ENCODE measurements at places on chromosomes 7 and 10. TPM values are rescaled to one million over a fixed set of nuclear protein-coding genes. Genes with fewer than 3 reads are reported as not detected.
A peak's percentile ranks its signal among the peaks of the same experiment; 100 is the strongest.

The OR2A12 gene
- total RNA-seq, result not detected

The ECHDC3 gene
- 23.3 TPM for total RNA-seq

The STK32C gene
- total RNA-seq, result 10.9 TPM

The MBLAC1 gene
- total RNA-seq, result 8.8 TPM

The CFAP70 gene
- 3.3 TPM for total RNA-seq

The NUP42 gene
- 31.6 TPM for total RNA-seq

The ZNF746 gene
- total RNA-seq, result 28.7 TPM

DNA sequence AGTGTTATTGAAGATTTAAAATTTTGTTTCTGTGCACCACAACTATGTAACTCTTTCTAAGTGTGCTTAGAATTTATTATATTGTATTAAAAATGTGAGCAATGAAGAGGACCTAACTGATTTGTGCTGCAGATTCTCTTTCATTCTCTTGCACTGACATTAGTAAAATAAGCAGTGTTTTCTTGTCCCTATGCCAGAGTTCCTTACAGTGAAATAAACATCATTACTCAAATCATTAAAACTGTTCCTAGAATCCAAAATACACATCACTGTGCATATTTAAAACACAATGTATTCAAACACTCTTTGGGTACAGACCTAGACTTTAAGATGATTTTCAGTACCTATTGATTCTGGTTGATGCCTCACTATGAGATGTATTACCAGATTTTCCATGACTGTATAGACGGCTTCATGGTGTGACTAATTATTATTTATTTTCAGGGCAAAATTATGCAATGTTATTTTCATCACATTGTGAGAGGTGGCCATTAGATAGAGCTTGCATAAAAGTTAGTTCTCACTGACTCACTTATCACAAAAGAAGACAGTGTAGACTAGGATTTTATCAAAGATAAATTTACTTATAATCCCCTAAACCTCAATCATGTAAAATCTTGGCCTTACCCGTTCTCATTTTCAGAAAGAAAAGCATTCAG is 93.4 kb downstream of the PTPRZ1 start:
- no peak for DNase-seq

- DNase-seq, result no peak
Observed at GRCh38 chr10:22022257-22023032, 18.9 kb upstream of the DNAJC1 start.

DNA sequence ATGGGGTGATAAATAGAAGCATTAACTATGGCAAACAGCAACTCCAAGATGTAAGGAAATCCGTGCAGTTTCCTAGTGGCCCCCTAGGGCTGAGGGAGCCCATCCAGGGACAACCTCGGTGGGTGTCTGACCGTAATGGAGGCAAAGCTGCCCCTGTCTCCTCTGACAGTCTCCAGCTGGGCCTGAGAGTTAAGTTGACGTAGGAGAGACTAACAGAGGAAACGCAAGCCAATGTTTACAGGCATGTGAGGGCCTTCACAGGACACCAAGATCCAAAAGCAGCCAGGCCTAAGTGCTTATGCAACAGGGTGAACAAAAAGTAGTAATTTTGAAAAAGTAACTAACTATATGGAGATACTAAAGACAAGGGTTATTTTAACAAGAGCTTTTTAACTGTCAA is 330.0 kb upstream of the C7orf33 start:
- no peak for DNase-seq

DNA sequence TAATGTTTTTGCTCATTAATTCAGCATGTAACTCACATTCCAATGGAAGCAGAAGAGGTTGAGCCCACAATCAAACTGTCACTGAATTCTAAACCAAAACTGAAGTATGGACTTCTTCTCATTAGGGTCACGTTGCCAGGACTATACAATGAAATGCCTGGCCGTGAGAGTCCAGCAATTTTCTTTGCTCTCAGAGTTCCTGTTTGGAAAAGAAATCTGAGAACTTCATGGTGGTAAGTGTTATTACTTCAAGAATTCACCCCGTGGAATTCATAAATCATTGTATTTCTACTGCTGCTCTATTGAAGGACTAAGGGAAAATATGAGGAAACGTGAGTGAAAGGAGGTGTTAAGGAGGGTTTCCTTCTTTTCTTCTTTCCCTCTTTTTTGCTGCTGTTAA is 441.8 kb upstream of the AKR1E2 start:
- DNase-seq, result no peak

GRCh38 chr7:82428186-82428961 is 15.2 kb downstream of the CACNA2D1 start:
- DNase-seq, result no peak

- no peak for DNase-seq
Observed at GRCh38 chr7:7529328-7529727, 6.3 kb downstream of the COL28A1 start.

GRCh38 chr7:132145466-132145865 is 430.8 kb downstream of the PLXNA4 start:
- no peak for DNase-seq

DNA sequence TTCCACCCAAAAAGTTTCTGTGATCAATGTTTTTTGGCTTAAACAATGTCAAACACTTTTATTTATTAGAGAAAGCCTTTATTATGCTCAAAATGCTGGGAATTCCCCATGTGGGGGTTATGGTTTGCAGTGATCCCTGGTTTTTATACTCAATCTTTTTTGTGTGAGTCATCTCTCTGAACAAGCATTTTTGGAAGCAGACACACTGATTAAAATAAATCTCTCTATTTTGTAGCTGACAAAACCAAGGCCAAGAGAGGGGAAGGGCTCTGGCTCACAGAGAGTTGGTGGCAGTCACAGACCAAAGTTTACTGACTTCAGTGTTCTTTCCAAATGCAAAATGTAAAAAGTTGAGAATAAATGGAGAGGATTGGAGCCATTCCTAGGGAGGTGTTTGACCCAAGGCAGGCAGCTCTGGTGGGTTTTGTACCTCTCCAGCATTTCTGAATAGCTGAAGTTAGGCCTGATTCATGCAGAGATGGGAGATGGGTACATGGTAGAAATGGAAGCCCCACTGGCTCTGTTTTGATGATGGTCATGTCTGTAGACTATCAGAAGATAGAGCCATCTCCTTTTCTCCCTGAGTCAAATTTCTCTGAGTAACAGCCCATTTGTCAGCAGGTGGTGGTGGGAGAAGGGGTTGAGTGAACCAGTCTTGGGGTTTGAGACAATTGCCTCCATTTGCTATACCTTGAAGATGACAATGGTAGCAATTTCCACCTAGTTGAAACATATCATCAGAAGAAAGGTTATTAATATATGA is 45.4 kb upstream of the NAMPT start:
- DNase-seq, result peak; percentile 74

- DNase-seq, result no peak
Observed at GRCh38 chr7:22487978-22488642, 11.9 kb downstream of the STEAP1B start.

GRCh38 chr10:60424971-60425370 is 35.3 kb upstream of the ANK3 start:
- DNase-seq, result no peak

GRCh38 chr7:19957664-19958063 is 184.2 kb upstream of the TMEM196 start:
- no peak for DNase-seq

DNA sequence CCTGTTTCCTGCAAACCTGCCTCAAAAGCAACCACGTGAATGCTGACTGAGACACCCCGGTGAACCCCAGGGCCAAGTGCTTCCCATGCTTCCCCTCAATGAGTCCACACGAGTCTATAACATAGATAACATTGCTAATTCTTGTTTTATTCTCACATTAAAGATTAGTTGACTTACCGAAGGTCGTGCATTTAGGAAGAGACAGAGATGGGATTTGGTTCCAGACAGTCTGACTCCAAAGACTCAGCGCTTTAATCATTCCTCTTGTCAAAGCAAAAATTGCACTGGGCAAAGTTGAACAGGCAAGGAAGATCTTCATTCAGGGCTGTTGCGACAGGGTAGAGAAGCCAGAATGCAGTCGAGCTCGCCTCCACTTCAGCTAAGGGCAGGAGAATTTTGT is 435.6 kb upstream of the C7orf33 start:
- DNase-seq, result peak; percentile 64

DNA sequence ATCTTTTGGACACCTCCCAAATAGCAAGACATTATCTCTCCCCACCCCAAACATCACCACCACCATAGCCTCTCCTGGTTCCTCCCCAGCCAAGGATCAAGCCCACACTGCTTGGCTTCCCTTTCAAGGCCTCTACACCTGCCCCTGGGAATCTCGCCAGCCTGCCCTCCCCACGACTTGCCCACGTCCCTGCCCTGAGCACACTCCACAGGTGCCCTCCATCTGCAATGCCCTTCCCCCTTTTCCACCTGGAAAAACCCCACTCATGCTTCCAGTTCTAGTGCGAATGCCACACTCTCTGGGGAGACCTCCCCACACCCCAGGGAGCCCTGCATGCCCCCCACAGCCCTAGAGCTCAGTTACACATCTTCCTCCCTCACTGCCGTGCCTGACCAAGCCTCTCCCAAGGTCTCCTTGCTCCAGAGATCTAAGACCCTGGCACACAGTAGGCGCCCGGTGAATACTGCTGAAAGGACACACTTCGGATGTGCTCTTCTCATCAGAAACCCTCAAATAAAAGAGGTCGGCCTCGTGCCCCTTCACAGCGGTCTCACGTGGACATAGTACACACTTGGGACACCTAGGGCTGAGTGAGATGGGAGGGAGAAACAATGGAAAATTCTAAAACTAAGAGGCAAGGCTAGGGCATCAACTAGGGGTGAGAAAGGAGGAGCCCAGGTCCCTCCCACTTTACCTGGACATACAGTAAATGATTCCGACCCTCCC is 91.4 kb downstream of the DLG5 start:
- no peak for DNase-seq

GRCh38 chr7:44750424-44750823 is 1.8 kb downstream of the ZMIZ2 start:
- DNase-seq, result no peak

GRCh38 chr7:21367537-21367936 is 60.3 kb upstream of the SP4 start:
- no peak for DNase-seq

DNA sequence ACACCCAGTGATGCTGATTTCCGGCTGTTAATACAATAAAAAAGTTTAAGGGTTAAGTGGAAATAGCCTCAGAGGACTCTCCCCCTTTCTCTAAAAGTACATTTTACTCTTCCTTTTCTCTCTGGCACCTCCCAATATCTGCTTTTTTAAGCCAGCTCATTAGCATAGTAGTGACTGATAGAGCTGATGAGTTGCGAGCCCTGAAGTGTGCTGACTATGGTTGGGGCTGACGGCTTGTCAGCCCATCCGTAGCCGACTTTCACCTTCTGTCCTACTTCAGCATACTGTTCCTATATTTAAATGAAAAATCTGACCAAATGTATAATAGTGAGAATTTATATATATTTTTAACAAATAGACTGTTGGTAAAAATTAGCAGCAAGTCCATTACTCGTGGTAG is 80.0 kb downstream of the SHH start:
- DNase-seq, result no peak

DNA sequence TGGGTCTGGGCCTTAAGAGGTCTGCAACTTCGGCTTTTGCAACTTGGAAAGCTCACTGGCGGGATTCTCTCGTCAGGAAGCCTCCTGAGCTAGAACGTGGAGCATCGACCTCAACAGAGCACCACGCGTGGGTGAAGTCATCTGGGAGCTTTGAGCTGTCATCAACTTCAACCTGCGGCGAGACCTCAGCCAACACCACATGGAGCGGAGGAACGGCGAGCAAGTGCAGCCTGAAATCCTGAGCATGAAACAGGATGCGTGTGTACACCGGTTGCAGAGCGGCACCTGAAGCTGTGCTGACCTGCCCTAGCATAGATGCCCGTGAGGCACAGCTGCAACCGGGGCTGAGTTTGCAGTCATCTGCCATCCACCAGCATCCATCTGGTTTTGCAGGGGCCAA is 295.7 kb upstream of the SHH start:
- no peak for DNase-seq

DNA sequence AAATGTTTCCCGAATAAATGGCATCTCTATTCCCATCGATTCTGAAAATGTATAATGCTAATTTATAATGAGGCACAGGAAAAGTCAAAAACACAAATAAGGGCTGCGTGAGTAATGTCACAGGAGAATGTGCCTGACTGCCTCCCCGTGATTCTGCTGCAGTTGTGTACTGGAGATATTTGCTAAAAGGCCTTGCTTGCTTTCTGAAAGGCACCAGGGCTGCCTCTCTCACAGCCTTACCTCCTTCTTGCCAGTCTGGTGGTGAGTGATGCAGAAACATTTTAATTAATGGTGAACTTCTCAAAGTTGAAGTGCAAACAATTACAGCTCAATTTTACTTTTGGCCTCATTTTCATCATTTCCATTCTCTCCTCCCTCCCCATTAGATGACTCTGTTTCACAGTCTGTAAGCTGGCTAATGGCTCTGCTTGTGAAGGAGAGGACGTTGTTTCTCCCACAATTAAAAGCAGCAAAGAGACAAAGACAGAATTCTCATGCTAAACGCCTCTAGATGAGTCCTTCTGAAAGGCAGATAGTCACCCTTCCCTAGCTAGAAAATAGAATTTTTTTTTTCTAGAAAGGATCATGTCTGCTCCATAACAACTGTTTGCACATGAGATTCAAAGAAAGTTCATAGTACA is 377.6 kb downstream of the MDFIC start:
- no peak for DNase-seq

DNA sequence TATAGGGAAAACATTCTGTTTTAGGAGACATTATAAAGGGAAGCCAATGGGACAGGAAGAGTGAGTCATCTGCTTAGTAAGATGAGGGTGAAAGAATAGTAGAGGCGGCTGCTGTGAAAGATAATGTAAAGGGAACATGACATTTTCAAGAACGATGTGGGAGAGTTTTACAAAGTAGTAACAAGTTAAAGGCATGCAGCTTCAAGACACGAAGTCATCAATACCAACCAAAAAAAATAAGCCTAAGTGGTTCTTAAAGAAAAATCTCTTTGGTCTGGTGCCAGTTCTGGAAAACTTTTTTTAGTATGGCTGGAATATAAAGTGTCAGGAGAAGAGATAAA is 6.1 kb downstream of the GSTO1 start:
- DNase-seq, result no peak

DNA sequence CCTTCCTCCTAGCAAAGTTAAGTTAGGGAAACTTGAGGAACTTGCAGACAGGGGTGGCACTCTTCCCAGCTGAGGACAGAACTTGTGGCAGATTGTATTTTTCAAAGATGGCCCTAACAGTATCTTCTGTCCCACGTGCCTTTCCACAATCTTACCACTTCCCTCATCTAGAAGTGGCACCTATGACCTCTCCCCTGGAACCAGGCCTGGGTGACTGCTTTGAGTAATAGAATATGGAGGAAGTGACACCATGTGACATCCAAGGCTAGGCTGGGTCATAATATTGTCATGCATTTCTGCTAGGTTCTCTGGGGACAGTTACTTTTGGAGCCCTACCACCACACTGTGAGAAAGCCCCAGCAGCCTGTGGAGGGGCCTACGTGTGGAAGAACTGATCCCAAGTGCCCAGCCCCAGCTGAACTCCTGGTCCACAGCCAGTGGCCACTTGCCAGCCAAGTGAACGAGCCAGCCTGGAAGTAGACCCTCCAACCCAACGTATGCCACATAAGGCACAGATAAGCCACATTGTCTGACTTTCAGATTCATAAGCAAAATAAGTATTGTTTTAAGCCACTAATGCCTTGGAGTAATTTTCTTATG is 193.7 kb downstream of the PTPN20 start:
- peak; percentile 80 for DNase-seq

All from esophagus muscularis mucosa (tissue), 4 donors.